CD4-positive, alpha-beta T cell treated with Interleukin-17A for 1 hour (primary cell): ENCODE measurements at places on chromosomes 5 and 9.

- peak; percentile 16 for DNase-seq
Measured at GRCh38 chr9:113963017-113963620, 87.0 kb downstream of the ZNF618 start.

DNA sequence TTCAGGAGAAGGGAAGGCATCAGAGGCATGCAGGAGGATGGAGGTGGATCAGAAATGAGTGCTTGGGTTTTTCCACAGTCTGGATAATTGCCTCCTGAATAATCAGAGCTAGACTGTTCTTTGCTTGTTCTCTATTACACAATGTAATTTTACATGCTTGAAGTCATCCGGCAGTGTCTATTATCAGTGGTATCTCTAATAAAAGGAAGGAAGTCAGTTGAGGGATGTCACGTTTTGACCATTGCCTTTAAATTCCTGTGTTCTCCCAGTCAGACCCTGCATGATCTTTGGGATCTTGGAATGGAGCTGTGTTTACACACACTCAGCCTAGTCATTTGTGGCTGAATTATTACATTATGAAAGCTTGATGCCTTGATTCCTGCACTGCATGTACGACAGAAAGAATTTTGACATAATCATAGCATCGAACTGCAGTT, 91.0 kb downstream of the PDE8B start:
- DNase-seq: no peak

GRCh38 chr5:66661149-66661548, 65.0 kb downstream of the MAST4 start:
- no peak for DNase-seq

- DNase-seq: no peak
Measured at GRCh38 chr5:170142196-170142595, 36.5 kb downstream of the FOXI1 start.

DNA sequence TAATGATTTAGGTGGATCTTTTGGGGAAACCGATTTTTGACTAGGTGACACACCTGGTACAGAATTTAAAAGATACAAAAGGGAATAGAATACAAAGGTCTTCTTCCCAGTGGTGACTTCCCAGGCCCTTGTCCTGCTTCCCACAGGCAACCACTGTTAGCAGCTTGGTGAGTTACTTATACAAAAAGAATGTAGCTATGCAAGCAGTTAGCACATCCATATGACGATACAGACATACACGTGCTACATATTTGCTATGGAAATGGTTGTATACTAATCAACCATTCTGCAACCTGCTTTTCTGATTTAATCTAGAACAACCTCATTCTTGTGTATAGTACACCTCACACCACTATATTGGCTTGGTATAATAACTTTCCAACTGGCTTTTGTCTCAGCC, 51.0 kb downstream of the OTULIN start:
- DNase-seq: no peak

DNA sequence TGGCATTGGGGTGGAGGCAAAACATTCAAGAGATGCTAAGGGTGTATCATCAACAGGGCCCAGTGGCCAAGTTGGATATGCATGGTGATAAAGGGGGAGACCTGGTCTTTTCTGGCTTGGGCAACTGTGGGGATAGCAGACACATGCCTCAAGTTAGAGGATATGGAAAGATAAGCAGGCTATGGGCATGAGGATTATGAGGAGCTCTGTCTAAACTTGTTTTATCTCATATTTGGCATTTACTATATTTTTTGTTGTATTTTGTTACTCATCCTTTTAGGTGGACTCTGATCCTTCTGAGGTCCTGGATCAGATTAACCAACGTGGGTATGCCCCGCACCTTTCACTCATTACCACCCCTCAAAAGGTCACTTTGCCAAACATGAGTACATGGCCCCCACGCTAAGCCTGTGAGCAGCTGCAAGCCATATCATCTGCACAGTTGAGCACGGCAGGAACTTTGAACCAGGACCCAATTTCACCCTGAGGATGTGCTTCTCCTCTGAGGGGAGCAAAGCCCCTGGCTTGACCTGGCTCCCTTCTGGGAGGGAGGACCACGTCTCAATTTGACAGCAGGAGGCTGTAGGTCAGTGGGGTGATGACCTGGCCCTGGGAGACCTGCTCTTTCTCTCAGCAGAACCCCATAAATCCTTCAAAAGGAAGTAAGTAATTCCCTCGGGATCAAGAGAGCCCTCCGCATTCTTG, 71.1 kb upstream of the CD180 start:
- no peak for DNase-seq

GRCh38 chr5:61100437-61100836, 61.8 kb downstream of the SMIM15 start:
- DNase-seq: no peak

- DNase-seq: no peak
Measured at GRCh38 chr5:2782658-2783057, 31.2 kb upstream of the IRX2 start.

- DNase-seq: no peak
Measured at GRCh38 chr5:86756839-86757238, 139.1 kb downstream of the COX7C start.

- DNase-seq: no peak
Measured at GRCh38 chr5:65999061-65999723, 72.8 kb downstream of the ERBIN start.

- no peak for DNase-seq
Measured at GRCh38 chr5:124823380-124823779, 76.9 kb upstream of the ZNF608 start.

DNA sequence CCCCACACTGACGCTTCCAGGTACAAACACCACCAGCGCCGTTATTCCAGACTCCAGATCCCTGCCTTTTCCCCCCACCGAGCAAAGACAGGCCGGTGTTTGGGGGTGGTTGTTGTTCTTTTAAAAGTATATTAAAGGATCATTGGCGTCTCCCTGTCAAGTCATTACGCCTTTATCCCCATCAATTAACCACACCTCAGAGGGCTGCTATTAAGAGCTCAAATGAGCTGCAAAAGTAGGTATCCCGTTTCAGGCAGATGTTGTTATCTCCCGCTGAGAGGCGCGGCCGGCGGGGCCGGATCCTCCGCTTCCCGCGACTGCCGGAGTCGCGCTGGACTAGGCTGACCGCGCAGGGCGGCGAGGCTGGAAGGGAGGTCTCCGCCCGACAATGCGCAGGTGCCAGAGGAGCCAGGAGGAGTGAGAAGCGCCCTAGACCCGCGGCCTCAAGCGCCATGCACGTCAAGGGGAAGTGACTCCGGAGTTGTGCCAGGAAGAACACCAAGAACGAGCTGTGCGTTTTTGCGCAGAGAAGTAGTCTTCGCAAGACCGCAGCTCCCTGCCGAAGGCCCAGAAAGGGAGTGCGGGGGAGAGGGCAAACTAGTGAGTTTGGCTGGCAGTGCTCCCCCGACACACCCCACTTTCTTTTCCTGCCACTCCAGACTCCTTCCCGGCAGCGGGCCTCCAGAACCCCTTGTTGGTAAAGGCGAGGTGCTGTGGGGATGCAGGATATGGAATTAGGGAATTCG, 8.2 kb downstream of the NR2F1-AS1 start:
- DNase-seq: no peak

- DNase-seq: no peak
Measured at GRCh38 chr9:89759572-89759971, 154.8 kb downstream of the GADD45G start.

- DNase-seq: no peak
Measured at GRCh38 chr5:65856520-65856919, 69.9 kb upstream of the ERBIN start.

DNA sequence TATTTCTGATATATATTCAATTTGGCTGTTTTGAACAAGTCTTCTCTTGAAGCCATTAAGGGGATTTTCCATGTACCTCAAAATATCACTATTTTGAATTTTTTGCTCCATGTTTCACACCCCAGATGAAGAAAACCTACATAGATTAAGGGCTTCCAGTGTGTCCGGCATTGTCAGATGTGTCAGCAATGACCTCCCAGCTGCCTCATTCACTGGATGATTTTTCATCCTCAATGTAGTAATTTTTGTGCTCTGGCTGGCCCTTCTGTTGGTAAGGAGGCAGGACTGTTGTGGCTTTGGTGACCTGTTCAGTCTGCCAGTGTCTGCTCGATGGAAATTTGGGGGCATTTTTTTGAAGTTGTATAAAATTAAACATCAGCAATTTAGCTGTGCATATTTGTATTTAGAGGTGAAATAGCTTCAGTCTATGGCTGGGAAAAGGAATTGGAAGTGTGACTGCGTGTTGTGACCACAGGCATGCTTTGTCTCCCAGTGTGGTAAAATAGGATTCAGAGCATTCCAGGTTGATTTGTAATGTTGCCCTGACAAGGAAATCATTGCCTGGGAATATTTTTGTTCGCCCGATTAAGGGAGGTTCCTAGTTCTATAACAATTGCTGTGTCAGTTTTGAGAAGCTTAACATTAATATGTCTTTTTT, 312.4 kb downstream of the ARHGEF28 start:
- no peak for DNase-seq

DNA sequence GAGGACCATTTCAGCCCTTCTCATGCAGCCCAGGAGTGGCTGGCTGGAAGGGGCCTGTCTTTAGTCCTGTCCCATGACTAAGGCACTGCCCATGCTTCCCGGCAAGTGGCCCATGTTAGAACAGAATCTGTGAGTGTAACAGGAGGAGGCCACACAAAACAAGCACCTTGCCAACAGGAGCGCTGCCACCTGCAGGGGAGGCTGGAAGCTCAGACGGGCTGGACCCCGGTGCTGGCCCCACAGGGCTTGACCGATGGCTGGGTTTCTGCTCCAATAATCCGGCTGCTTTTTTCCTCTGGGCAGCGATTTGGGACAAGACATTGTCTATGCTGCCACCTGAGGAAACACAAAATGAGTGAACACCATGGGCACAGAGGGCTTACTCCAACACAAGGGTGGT, 28.4 kb downstream of the ANKS6 start:
- DNase-seq: no peak

- no peak for DNase-seq
Measured at GRCh38 chr5:91288118-91288916, 94.8 kb downstream of the ARRDC3 start.

DNA sequence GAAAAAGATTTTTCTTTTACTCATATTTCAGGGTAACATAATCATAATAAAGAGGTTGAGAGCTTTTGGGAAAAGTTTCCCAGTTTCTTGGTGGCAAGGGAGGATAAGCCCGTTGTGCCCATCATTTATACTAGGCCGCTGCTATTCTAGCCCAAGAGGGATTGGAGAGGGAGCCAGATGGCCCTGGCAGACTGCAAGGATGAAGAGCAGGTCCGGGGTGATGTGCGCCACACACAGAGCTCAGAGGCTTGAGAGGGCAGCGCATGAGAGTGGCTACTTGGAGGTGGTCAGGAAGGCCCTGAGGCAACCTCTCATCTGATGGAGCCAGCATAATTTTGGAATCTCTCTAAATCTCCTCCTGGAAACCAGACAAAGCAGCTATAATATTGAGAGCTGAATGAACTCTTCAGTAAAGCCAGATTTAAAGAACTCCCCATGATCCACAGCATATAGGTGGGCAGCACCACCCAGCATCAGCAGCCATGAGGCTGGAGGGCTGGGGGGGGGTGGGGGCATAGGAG, 110.1 kb downstream of the MED27 start:
- DNase-seq: no peak

- no peak for DNase-seq
Measured at GRCh38 chr5:60535198-60535597, 164.8 kb downstream of the DEPDC1B start.

GRCh38 chr5:14595189-14595588, 13.6 kb downstream of the OTULINL start:
- DNase-seq: peak; percentile 69

DNA sequence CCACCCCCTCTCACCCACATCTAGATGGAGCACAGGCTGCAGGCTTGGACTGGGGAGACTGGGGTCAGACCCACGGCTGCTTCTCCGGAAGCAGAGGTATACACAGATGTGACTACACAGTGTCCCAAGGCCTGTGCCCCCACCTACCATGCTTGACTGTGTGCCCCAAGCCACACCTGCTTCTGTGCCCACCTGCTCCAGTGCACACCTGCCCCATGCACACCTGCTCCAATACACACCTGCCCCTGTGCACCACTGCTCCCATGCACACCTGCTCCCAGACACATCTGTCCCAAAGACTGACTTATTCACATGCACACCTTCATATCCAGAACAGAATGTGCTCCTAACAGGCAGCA, 5.5 kb upstream of the COL5A1 start:
- no peak for DNase-seq

DNA sequence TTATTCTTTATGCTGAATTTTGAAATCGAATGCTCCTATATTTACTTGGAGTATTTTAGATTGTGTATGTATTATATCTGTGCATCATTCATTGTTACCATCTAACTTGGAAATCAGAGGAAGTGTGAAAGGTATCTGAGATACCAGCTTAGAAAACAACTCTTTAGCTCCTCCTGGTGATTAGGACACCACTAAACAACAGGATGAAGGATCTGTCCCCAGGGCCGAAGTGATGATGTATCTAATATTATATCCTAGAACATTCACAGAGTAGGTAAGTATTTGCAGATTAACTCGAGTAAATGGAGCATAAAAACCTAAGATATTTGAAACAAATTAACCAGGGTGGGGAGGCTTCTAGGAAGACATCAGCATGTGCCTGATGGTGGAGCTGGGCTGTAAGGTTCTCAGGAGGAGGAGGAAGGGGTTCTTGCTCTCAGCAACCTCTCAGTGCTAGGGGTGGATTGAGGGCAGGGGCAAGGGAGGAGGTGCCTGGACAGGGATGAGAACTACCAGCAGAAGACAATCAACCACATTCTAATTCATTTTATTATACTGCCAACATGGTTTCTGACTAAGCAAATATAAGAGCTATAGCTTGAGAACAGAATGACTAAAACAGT, 2.6 kb upstream of the NFIL3 start:
- peak; percentile 62 for DNase-seq

DNA sequence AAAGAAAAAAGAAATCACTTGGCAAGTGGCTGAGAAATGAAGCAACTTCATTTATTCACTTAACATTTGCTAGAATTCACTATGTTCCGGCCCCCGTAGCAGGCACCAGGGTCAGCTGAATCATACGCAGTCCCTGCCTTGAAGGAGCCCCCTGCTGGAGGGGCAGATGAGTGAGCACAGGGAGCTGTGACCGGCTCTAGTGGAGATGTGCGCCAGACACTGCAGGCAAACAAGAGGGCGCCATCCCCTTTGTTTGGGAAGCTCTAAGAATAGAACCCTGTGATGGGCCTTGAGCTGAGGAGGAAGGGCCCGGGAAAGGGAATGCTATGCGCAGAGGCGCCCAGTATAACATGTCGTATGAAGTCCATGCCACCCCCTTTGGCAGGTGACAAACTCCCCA, 20.2 kb upstream of the RPL26L1 start:
- no peak for DNase-seq

DNA sequence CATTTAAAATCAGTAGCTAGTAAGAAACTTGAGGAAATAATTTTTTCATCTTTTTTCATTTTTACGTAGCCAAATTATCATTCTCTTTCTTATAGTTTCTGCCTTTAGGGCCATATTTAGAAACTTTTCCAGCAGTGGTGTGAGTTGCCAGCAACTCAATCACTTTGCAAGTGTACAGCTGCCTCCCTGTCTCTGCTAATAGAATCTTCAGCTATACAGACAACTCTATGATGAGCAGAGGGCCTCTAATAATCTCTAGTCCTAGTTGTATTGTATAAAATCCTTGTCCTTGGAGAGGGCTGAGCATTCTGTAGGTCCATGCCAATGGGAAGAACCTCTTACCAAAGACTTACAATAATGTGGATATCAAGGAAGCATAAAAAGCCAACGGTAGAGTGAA, 11.5 kb upstream of the SHOC1 start:
- DNase-seq: no peak
